ENCODE measurements at places on chromosomes 7 and 10.

DNA sequence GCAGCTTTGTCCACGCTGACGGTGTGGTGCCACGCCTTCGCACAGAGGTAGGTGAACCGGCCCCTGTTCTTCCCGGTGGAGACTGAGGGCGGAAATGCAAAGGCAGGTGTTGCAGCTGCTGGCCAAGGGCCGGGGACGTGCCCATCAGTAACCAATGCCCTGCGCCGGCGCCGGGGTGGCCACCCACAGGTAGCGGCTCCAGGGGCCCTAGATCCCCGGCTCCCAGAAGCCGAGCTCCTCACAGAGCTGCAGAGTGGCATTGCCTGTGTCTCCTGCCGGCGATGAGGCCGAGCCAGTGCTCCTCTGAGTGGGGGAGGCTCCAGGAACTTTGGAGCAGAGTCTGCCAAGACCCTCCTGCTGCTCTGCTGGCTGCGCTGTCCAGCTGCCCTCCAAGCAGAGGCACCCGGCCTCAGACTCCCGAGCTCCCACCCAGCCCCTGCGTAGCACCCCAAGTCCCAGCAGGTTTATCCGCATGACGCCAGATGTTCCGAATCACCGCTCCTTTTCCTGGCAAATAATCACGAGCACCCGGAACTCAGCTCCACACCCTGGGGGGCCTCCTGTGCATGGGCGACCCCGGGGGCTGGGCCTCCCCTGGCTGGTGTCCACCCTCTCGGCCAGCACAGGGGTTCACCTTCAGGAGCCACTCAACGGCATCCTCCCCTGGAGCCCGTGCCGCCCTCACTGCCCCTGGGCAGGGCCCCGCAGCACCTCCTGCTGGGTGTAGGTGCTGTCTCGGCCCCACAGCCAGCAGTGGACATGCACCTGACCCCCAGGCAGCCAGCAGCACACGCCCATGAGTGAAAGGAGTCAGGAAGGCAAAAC lies 22.1 kb downstream of the CFAP46 start:
- no peak for DNase-seq

- DNase-seq: no peak
Observed at GRCh38 chr7:92836489-92836999, at the start of gene CDK6. Gene CDK6 (minus strand): TSS chr7:92836573. CDS start chr7:92833323, 3,250 bp downstream.

- peak; percentile 27 for DNase-seq
Observed at GRCh38 chr10:22988581-22989360, 60.9 kb downstream of the ARMC3 start.

DNA sequence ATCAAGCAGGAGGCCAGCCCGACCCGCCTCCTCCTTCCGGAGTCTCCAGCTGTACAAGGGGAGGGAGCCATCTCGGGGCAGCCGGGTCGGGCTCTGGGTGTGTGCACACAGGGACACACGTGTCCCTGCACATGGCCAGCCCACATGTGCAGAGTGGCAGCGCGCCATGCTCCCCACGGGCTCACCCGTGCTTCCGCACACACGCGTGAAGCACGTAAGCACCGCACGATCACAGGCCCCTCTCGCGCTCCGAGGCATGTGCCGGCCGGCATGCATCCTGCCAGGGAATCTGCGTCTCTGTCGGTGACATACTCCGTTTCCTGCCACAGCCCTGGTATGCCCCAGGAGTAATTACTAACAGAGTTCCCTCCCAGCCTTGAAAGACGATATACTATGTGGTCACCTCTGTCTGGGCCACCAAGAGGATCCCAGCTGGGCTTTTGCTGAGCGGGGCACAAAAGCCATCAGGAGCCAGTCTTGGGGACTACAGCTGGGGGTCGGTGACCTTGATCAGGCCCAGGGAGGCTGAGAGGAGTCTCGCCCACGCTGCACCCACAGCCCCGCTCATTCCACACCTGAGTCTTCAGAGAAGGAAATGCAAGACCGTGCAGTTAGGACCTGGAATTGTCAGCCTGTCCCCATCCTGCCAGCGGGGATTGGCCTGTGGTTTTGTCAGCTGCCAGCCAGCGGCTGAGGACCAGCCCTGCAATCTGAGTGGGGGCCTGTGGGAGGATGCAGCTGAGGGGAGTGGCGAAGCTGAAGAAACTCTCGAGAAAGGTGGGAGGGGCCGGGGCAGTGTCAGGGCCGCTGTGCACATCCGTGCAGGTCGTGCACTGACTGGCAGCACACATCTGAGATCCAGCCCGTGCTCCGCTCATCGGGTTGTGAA lies 11.0 kb upstream of the LFNG start:
- no peak for DNase-seq

DNA sequence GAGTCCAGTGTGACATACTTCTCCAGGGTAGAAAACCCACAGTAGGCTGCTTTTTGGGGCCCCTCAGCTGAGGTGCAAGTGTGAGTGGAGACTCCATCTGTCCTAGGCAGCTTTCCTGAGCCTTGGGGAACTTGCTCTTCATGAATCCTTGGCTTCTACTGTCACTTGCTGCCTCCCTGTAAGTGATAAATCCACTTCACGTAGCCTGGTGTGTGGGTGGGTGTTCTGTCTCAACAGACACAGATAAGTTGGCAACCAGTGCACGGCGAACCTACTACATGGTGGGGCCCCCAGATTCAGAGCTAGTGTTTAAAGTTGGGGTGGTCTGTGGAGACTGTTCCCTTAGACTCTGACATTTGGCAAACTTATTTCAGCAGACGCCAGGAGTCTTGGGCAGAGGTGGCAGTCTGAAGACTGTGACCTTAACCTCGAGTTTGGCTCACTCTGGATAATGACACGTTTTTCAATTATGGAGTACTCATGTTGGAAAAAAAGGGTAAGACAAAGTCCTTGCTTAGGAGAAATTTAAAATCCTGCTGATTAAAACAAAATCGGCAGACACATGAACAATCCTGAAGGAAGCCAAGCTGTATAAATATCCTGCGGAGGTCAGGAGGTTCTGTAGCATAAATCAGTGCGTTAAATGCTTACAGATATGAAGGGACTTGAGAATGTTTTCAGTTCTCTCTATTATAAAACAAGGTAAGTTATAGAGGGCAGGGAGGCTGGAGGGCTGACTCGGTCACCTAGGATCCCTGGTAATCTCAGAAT lies 376.9 kb downstream of the PHTF2 start:
- no peak for DNase-seq

- DNase-seq: no peak
Observed at GRCh38 chr10:31926765-31927564, 1.7 kb downstream of the ARHGAP12 start.

DNA sequence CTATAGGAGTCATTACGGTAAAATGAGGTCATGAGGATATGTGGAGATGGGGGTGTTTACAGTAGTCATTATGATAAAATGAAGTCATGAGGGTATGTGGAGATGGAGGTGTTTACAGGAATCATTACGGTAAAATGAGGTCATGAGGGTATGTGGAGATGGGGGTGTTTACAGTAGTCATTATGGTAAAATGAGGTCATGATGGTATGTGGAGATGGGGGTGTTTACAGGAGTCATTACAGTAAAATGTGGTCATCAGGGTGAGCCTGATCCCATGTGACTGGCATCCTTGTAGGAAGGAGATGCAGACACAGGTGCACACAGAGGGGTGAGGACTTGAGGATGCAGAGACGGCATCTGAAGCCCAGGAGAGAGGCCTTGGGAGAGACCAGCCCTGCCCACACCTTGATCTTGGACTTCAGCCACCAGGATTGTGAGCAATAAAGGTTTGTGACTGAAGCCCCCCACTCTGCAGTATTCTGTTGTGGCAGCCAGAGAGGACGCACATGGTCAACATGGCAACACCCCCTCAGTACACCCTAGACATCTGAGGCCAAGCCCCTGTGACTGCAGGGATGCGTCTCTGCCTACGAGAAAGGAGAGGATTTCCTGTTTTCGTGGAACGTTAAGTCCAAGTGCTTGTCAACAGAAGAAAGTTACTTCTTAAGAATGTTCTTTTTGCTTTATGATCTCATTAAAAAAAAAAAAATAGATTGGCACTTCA lies 544.4 kb downstream of the DNAJB6 start:
- DNase-seq: no peak

- DNase-seq: no peak
Observed at GRCh38 chr7:117654780-117655179, 175.0 kb downstream of the CFTR start.

DNA sequence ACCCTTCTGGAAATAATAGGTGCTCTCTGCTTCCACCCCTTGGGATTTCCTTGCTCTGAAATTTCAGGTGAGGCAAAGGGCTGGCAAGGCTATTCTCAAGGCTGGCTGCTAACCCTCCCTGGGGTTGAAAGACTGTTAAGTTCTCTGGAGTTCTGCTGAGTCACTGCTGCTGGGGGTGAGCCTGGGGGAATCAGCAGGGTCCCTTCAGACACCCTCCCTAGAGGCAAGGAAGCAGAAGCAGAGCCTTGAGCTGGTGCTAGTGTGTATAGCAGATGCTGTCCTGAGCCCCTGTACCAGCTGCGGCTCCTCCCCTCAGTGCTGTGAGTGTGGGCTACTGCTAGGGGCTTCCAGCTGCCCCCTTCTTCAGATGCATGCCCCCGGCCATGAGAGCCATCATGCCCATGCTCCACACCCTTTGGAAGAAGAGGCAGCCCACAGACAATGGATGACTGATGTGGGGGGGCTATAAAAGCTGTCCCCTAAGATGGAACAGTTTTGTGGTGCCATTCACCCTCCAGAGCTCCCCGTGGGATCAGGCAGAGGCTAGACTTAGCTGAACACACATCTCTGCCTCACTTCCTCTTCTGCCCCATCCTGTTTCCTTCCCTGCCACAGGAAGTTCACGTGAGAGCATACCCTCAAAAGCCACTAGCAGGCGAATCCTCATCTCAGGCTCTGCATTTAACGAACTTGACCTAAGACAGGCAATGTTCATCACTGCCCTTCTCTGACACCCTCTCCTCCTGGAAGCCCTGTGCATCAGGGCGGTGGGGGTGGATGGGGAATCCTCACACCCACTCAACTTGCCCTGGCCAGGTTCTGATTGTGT lies 91.8 kb downstream of the SH3PXD2A start:
- no peak for DNase-seq

GRCh38 chr10:16756561-16757221 lies 60.5 kb downstream of the RSU1 start:
- peak; percentile 78 for DNase-seq

DNA sequence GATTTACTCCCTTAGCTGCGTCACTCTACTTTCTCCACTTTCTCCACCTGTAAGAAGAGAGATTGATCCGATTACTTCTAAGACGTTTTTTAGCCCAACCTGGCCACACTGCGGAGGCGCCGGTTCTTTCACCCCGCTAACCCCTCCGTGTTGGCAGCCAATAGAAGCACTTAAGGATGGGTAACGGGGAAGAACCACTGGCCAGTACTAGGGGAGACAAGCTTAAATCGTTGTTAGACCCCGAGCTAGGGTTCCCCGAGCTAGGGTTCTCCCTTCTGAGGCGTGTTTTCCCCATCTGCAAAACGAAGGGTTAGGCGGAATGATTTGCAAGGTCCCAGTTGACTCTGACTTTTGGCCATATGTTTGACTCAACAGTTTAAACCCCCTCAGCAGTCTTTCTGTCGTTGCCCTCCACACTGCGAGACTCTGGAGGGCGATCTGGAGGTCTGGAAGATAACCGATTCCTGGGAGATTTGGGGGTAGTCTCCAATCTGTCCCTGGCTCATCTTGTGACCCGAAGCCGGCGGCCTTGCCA lies 644 bp downstream of the UMAD1 start:
- DNase-seq: no peak

DNA sequence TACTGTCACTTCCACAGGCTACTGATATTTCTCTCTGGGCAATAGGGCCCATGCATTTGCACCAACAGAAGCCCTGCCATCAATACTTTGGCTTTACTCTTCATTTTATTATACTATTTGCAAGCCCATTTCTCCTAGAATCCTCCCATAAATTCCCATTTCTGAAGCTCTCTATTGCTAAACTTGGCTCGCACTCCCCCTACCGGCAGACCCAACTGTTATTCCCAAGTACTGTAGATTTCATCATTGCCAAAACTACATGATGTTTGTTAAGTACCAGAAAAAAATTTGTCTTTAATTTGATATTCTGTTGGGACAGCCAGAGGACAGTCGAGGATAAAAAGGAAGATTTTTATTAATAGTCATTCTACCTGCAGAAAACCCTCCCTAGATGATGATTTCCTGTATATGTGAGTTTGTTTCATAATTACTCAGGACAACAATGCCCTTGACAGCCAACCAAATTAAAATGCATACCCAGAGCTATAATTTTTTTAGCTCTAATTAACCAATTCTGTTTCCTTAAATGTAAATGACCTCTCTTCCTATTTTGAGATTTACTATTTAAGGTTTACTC lies 298.6 kb downstream of the REEP3 start:
- peak; percentile 33 for DNase-seq

GRCh38 chr10:37680716-37681616 lies 176.4 kb downstream of the ZNF248 start:
- no peak for DNase-seq

- peak; percentile 80 for DNase-seq
Observed at GRCh38 chr10:62831346-62831745, 15.2 kb upstream of the EGR2 start.

GRCh38 chr7:63113713-63114285 lies 884.9 kb upstream of the ZNF722 start:
- no peak for DNase-seq

GRCh38 chr10:43700306-43700705 lies 51.6 kb upstream of the ZNF32 start:
- DNase-seq: no peak

GRCh38 chr10:58517491-58518355 lies 5.1 kb downstream of the BICC1 start:
- no peak for DNase-seq

DNA sequence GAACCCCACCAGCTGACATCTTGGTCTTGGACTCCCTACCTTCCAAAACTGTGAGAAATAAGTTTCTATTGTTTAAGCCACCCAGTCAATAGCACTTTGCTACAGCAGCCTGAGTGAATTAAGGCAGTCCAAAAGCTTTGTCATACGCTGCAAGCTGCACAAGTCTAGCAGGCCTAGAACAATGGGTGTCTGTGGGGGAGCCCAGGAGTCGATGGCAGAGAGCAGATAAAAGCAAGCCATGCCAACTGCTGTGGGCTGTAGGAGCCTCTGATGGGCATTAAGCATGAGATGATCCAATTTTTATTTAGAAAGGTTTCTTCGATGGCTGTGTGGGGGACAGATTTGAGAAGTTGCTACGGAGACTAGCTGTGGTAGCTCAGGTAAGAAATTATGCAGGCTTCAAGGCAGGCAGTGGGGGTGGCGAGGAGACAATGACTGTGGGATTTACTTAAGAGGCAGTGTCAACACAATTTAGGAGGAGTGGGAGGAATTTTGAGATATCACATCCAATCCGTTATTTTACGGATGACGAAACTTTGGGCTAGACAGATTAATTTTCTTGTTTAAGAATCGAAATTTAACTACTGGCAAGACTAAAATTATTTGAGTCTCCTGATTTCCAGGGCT lies 110.4 kb downstream of the NRCAM start:
- DNase-seq: no peak

- no peak for DNase-seq
Observed at GRCh38 chr10:93077860-93078337, 4.2 kb downstream of the CYP26A1 start.

GRCh38 chr10:74929197-74929596 lies 102.8 kb downstream of the KAT6B start:
- DNase-seq: no peak

DNA sequence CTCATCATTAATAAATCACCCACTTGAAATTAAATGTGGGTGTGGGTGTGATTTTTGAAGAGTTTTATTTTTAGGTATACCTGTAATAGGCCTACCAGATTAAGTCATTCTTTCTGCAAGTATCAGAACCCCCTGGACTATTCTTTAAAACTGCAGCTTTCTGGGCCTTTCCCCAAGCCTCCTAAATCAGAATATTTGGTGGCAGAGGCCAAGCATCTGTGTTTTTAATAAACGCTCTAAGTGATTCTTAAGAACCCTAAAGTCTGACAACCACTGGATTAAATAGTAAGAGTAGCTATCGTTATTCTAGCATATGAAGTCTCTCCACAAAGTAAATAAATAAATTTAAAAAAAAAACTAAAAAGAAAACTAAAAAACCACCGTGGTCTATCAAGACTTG lies 703.0 kb upstream of the NRP1 start:
- no peak for DNase-seq
